ENCODE measurements at places on chromosomes 1 and 21.
A peak's percentile ranks its signal among the peaks of the same experiment; 100 is the strongest.

- no peak for DNase-seq
Measured at GRCh38 chr1:53214376-53214940, 6.0 kb downstream of the CZIB start.

GRCh38 chr1:230681599-230681998 is 32.3 kb downstream of the AGT start:
- DNase-seq, result no peak

DNA sequence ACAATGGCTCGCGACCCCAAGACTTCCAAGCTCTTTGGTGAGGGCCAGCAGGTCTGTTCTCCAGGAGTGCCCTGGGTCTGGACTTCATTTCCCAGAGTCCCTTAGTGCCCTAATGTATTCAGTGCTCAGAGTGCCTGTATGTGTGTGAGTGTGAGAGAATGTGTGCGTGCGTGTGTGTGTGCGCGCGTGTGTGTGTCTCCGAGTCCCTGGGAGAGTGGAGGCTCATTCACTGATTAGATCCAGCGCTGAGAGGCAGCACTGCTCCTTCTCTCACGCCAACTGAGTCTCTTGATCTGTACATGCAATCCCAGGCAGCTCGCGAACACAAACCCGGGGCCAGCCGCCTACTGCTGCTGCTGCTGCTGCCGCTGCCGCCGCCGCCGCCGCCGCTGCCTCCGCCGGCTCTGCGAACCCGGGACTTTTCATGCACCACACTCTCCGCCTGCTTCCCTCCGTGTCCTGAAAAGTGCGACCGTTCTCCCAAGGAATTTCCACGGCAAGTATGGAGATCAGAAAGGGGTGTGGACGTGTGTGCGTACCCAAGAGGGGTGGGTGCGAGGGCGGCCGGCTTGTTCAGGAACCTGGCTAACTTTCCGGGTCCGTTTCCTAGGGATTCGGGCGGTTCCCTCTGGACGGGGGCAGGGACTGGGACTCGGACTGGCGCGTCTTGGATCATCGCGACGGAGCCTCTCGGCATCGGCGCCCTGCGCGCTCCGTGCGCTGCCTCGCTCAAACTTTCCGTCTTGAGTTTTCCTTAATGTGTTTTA is at the start of gene RNF220:
TSS of gene RNF220 (plus strand) at position 225 of the 767 bp plus-strand sequence.
- DNase-seq, result peak; percentile 33

DNA sequence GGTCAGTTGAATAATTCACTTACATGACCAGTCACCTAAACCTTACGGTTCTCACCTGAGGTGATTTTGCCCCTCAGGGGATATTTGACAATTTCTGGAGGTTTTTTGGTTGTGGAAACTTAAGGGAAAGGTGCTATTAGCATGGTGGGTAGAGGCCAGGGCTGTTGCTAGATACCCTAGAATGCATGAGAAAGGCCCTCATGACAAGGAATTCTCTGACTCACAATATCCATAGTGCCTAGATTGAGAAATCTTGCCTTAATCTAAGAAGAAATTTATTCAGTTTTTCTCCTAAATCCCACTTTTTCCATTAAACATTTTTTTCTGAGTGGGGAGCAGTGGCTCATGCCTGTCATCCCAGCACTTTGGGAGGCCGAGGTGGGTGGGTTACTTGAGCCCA is 119.7 kb downstream of the TGFB2 start:
- DNase-seq, result no peak

- no peak for DNase-seq
Measured at GRCh38 chr1:21089731-21090130, 87.0 kb downstream of the EIF4G3 start.

DNA sequence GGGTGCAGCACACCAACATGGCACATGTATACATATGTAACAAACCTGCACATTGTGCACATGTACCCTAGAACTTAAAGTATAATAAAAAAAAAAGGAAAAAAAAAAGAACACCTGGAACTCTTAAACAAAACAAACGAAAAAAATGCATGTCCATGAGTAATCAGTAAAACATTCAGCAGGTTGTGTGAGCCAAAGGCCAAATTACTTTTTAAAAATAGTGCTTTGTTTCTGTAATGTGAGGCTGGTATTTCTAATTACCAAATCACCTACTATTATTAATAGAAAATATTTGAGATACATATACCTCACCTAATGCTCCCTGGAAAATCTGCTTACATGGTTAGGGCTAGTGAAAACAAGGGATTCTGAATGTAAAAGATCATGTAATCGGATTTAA is 294.4 kb upstream of the NR5A2 start:
- no peak for DNase-seq

DNA sequence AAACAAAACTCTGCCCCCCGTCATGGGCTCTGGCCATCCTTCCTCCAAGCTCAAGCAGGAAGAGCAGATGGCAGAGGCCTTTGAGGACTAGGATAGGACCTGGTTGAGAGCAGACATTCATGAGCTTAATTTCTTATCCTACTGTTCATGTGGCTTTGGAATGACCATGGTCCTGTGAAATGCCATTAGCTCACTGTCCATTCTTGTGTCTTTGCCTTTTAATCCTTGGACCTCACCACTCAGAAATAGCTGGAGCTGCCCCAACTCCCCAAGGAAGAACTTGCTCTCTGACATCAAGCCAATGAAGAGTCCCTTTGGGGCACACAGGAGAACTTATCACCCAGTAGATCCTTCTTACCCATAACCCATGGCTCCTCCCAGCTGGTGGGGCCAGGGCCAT is 11.6 kb upstream of the FAM20B start:
- DNase-seq, result no peak

- DNase-seq, result peak; percentile 83
Measured at GRCh38 chr1:6246497-6247467, 2.8 kb downstream of the HES3 start.

DNA sequence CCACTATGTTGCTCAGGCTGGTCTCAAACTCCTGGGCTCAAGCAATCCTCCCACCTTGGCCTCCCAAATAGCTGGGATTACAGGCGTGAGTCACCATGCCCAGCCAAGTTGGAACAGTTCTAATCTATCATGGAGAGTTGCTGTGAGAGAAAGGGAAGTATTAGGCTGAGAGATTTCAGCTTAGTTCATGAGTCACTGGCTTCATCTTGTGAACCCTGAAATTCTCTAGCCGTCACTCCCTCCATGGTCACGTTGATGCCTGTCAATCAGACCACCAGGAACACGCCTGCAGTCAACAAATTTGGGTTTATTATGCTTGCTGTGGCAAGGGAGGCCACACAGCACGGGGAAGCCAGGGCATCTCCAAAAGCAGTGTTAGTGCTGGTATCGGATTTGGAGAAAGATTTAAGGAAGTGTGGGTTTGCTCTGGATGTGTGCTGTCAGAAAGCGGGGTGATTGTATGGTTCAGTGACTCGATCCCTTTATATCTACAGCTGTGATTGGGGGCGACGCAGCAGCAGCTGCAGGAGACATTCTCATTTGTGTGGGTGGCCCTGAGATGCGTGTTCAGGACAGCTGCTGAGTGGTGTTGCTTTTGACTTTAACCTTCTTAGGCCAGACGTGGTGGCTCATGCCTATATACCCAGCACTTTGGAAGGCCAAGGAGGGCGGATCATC is 18.7 kb downstream of the UQCRHL start:
- DNase-seq, result no peak

- no peak for DNase-seq
Measured at GRCh38 chr21:19256934-19257660, 853.5 kb upstream of the TMPRSS15 start.
